ENCODE measurements at places on chromosomes 6 and 20.

DNA sequence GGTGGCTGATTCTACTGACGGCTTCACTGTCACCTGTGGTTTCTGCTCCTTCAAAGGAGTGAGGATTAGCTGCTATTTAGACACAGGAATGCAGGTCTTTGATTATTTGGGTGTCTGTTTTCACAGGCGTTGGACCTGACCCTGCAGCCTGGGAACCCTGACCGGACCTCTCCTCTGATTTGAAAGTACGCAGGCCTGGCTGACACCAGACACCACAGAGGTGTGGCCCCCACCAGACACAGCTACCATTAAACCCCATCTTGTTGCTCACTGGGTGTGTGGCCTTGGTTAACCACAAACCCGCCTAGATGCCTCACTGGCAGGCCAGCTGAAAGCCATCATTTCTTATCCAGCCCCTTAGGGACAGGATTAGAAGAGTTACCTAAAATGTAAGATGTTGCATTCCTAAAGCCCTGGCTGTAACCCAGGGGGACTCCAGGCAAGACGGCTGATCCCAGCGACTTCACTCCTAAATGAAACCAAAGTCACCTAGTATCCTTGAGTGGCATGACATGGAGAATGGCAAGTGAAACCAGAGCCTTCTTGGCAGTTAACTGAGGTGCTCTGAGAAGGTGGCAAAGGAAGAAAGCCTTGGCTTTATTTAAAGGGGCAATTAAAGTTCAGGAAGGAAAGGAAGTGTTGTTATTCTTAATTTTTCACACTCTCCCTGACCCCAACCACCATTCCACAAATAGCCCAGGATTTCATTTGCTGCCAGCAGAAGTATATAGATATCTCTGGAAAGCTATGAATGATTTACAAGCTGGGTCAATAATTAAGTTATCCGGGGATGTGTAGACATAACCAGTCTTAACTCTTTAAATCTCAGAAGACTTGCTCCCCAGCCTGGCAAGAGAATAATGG is 169.9 kb downstream of the QRSL1 start:
- DNase-seq, result peak; percentile 51

DNA sequence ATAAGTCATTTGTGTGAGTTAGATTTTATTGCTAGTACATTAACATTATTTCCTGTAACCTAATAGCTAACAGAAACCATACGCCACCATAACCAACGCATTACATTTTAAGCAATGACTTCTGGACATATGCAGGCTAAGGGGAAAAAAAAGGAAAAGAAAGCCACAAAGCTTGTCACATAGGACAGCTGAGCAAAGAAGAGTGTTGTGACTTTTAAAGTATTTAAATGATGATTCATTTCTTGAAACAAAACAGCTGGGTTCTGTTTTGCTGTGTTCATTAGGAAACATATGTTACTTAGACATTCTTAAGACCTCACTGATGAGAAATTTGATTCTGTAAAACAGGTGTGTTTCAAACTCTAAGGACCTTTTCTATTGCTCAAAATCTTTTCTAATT is 171.4 kb downstream of the COL9A1 start:
- no peak for DNase-seq

DNA sequence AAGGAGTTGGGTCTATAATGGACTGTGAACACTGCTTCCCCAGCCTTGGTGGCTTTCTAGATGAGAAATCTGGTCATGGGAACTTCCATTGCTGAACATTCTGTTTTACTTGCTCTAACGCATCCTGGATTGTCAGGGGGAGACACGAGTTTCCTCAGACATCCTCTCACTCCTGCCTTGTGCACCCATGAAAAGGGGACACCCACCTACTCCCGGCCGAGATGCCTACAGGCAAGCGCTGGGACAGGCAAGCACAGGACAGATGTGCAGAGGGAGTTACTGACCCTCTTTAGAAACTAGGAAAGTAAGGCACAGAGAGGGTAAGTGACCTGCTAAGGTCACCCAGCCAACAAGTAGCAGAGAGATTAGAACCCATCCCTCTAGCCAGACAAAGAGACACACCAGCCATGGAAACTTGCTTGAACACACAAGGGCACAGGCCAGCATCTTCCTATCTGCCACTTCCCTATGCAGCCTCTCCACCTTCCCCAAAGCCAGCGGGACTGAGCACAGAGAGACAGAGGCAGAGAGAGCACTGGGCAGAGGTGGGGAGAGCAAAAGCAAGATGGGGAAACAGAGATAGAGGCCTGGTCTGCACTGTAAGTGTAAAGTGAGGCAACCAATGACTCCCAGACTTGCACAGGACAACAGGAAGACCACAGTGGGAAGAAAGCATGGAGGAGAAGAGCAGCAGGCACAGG is 845 bp upstream of the SFTA2 start:
- no peak for DNase-seq

DNA sequence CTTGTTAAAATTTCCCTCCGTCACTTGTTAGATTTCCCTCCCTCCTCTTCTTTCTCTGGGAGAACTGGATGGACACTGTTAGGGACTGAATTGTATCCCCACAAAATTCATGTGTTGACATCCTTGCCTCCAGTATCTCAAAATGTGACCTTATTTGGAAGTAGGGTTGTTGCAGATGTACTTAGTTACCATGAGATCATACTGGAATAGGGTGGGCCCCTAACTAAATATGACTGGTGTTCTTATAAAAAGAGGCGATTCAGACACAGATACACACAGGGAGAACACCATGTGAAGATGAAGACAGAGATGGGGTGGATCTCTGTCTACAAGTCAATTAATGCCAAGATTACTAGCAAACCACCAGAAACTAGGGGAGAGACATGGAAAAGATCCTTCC is 139.5 kb downstream of the ALDH8A1 start:
- no peak for DNase-seq

DNA sequence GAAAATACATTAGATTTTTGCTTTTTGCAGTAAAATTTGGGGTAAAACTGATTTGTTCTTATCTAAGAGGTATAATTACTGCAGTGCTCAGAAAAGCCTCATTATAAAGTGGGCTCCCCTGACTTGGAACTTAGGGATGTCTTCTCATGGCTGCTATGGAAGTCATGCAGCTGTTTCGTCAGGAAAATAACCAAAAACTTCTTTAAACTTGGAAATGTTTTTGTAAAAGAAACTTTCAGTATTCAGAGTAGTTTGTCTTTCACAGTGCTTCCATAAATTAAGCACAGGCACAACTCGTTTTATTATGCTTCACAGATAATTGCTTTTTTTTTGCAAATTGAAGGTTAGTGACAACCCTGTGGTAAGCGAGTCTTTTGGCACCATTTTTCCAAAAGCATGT is 6.8 kb downstream of the MAPK14 start:
- DNase-seq, result no peak

DNA sequence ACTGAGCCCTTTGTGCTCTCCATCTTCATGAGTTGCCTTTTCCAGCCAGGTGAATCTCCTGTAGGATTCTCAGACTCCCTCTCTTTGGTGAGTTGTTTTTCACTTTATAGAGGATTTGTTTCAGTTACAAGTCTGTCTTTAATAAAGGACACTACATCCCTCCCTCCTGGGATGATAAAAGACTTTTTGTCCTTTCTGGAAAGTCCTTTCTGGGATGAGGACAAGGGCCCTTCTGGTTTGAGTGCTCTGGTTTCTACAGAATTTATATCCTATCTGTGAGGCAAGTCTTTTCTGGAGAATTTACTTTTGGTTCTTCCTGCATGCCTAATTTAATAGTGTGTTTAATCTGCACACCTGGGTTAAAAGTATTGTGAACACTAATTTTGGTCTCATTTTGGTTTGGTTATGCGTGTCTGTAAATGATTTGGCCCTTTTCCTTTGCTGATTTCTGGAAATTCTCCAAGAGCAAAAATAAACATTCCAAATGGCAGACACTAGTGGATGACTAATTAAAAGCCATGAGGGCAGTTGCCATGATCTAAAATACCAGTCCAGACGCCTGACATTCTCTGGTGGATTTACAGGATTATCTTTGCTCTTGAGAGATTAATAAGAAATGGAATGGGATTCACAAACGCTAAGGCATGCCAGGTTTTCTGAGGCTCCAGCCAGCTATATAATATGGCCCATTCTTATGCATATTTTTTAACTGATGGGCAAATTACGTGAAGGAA is 44.8 kb downstream of the TCP11 start:
- DNase-seq, result peak; percentile 58

DNA sequence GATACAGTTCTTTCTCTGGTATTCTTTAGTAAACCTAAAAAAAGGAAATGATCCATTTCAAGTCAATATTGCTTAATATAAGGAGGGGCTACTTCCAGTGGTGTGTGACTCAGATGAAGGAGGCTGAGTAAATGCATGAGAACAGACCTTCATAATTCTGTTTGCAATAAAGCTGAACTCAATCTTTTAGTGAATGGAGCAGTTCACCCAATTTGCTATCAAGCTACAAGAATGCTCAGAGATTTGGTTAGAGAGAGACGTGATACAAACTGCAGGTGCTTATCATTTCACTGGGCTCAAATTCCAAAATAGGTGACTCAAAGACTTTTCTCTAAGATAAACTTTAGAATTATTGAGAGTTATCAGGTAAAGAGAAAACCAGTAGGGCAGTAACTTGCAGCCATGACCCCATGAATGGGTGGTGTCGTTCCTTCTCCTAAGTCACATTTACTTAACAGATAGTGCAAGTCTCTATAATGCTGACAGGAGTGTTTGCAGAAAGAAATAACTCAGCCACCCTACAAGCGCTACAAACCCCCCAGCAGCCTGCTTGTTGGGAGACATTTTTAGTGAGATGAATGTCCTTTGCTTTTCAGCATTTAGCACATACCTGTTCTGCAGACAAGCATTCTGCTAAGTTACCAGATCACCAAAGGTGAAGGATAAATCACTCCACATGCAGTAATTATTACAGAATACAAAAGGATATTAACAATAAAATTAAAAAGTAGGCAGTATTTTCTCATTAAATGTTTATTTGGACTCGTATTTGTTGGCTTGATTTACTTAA is 16.4 kb upstream of the BLOC1S5 start:
- no peak for DNase-seq

- no peak for DNase-seq
These were observed 470.3 kb upstream of the JARID2 start for GRCh38 chr6:14775528-14775927.

Data from AG09309 (cell line).